ENCODE measurements at places on chromosomes 2 and 18.

GRCh38 chr2:136331226-136331625 is 213.3 kb upstream of the CXCR4 start:
- no peak for DNase-seq

DNA sequence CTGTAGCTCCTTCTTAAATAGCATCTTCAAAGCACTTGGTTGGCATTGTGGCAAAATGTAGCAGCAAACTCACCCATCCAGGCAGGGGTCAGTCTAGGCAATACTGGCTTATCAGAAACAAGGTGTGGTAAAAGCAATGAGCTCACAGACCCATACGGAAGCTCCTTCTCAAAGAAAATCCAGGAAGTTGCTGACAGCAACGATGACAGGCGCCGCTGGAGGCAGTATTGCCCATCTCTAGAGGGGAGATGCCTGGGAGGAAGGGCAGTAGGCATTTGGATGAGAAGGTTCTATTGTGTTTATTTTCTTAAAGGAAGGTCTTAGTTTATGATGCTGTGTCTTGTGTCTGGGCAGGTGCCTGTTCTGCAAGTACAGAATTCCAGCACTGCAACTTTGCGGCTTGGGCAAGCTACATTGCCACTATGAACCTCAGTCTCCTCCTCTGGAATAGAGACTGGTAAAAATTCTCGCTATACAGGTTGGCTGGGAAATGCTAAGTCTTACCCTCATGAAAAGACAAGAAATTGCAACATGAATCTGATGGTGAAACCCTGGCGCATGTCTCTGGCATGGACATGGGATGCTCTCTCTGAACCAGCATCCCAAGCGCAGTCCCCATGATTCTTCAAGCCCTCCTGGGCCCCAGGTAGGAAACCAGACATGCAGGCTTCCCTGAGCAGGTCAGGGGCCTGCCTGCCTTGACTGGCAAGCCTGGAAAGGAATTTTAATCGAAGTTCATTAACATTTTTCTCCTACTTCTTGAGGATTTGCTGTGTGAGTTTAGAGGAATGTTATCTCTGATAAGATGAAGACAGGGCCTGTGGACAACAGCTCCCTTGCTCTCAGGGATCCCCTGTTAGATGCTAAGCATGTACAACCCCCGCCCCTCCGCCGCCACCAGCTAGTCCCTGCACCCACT is 156.0 kb downstream of the TFCP2L1 start:
- DNase-seq = no peak

DNA sequence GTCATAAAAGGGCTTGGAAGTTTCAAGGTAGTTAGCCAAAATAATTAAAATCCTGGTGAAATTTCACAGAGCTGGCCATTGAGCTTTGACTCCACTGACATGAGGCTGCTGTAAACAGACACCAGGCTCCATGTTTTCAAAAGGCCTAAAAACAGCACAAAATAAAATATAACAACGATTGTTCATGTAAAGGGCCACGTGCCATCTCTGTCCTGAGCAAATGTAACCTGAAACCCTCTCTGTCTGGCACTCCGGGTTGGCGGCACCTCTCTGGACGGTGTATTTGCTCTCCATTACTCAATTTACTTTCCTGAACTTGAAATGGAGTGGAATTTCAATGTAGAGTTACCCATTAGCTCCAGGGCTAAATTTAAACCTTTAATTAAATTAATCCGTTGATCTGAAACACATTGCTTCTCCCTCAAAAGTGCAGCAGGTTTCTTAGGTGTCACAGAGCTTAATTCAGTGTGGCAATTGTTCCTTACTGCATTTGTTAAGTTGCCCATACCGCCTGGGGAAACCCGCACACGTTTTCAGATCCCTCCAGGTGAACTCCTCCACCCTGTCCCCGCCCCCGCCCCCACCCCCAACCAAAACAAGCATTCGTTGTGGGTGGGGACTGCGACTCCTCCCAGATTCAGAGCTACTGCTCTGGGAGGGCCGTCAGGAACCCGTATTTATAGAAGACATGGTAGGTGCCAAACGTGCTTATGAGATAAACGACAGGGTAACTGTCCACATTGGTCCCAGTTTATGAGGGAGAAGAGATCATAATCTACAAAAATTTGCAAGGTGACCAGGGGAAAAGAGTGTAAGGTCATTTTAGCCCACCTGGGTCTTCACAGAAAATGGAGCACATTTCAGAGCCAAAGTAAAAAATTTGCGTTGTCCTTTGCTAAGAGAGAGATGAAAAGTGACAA is 1.2 kb upstream of the CABLES1 start:
- no peak for DNase-seq

GRCh38 chr2:104562537-104562936 is 291.4 kb upstream of the POU3F3 start:
- DNase-seq = no peak
